ENCODE measurements at places on chromosomes 12 and 14.
A peak's percentile ranks its signal among the peaks of the same experiment; 100 is the strongest.

GRCh38 chr12:77060883-77061240 is 4.5 kb downstream of the E2F7 start:
- DNase-seq = no peak

- DNase-seq = peak; percentile 18
Measured at GRCh38 chr14:71362282-71362681, 455.0 kb downstream of the PCNX1 start.

- peak; percentile 24 for DNase-seq
Measured at GRCh38 chr12:88052686-88053085, 23.5 kb upstream of the C12orf50 start.

GRCh38 chr12:828726-829395 is 76.5 kb downstream of the WNK1 start:
- DNase-seq = no peak

DNA sequence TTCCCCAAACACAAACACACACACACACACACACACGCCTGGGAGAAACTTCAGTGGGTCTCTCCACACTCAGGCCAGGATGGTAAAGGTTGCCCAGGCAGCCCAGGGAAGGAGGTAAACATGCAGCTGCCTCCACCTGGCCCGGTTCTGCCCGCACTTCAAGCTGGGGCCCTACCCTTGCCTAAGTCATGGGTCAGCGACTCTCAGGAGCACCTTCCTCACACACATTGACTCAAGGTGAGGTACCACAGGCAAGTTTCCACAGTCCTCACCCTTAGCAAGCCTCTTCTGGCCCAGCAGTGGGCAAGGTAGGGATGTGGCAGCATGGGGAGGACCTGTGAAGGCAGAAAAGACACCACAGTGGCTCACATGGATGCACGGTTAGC is 14.1 kb upstream of the FAIM2 start:
- DNase-seq = no peak

- DNase-seq = no peak
Measured at GRCh38 chr14:38342803-38343202, 86.9 kb upstream of the CLEC14A start.

DNA sequence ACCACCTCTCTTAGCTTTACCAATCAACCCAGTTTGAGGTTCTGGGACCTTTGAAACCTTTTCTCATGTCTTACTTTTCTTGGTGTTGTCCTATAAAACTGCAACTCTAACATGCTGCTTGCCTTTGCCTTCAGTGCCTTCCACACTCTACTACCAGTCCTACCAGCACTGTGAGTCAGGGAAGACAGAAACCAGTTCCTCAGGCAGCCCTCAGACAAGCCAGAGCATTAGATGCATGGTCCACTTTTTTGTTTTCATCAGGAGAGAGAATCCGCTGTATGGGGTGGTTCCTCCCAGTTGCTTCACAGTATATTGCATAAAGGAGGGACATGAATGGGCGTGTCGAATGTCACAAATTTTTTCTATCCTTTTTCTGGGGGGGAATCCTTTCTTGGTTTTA is 17.3 kb upstream of the KLRB1 start:
- DNase-seq = no peak

GRCh38 chr14:67620217-67620785 is 581 bp downstream of the ARG2 start:
- no peak for DNase-seq

DNA sequence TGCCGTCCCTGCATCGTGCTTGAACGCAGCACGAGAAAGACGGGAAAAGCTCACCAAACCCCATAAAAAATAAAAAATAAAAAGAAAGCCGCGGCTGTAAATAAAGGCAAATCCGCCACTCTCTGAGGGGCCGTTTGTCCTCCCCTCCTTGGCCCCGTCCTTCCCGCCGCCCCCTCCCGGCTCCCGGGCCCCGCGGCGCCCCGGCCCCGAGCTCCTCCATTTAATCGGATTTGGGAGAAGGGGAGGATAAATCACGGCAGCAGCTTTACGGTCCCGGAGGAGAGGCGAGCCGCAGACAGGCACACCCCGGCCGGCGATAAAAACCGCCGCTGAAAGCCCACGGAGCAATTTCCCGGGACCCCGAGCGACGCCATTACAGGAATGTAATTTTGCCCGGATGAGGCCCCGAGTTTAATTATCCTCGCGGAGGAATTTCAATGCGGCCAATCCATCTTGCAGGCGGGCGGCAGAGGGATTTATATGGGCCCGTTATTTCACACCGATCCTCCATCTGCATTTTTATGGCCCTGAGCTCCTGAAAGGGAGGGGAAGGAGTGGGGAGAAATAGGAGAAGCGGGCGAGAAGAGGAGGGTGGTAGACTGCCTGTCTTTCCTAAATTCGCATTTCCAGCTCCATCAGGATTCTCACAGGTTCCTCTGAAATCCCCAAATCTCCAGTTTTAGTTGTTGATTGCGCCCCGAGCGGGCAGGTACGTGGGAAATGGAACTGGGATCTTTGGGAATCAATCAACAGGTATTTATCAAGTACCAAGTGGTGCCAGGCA is 1.3 kb upstream of the ATP5MC2 start:
- DNase-seq = no peak

- no peak for DNase-seq
Measured at GRCh38 chr12:124423761-124424515, 129.0 kb downstream of the RFLNA start.

- no peak for DNase-seq
Measured at GRCh38 chr12:1063852-1064251, 72.8 kb downstream of the ERC1 start.

GRCh38 chr14:102201353-102201738 is 61.6 kb downstream of the WDR20 start:
- DNase-seq = peak; percentile 50

DNA sequence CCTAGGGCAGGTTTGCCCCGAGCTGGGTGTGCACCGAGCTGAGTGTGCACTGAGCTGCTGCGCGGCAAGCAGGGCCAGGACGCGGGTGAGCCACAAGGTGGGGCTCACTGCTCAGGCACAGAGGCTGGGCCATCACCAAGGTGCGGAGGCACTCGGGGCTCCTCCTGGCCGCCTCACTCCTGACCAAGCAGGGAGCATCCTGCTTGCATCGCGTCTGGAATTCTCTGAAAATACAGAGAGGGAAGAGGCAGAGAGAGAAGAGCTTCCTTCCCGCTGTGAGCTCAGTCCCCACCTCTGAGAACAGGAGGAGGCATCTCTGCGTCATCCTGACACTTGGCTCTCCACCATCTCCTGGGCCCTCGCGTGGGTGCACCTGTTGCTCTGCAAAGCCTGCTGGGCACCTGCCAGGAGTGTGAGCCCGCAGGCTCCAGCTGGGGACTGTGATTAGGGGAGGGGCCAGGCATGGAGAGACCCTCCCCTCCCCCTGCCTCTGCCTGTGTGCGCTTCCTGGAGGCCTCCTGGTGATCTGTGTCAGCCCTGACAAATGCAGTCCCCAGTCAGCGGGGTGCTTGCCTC is 116.3 kb downstream of the GLT1D1 start:
- DNase-seq = peak; percentile 59

GRCh38 chr12:74490390-74491064 is 47.1 kb upstream of the ATXN7L3B start:
- DNase-seq = no peak

DNA sequence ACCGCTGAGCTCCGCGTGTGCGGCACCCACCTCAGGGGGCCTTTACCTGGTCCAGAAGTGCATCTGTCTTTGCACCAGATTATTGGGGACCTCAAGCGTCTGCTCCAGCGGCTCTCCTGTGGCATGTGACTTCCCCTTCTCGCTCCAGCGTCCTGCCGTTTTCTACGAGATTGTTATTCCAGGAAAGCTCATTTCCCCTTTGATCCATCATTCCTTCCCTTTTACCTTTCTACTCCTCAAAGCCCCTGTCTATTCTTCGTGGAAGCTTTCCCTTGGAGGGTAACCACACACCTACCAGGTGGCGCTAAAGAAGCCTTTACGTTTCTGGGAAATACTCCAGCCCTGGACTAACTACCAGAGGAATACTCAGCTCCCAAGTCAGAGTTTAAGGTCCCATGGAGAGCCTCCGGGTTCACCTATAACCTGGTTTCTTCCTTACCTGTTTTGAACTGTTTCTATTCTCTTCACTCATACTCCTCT is 1.5 kb downstream of the FKBP4 start:
- no peak for DNase-seq

DNA sequence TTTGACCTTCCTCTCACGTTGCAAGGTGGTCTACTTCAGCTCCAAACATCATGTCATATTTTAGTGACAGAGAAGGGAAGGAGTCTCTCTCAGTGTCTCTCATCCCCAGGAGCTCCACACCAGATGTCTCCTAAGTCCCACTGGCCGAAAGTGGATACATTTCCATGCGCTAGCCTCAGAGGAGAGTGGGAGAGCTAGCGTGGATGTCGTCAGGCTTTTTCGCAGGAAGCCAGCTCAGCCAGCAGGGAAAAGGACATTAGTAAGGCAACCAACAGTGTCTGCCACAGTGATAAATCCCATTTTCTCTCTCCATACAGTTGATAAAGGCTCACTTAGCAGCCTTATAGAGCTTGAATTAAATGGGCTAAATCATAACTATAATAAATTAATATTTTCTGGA is 155.7 kb downstream of the PELI2 start:
- no peak for DNase-seq

DNA sequence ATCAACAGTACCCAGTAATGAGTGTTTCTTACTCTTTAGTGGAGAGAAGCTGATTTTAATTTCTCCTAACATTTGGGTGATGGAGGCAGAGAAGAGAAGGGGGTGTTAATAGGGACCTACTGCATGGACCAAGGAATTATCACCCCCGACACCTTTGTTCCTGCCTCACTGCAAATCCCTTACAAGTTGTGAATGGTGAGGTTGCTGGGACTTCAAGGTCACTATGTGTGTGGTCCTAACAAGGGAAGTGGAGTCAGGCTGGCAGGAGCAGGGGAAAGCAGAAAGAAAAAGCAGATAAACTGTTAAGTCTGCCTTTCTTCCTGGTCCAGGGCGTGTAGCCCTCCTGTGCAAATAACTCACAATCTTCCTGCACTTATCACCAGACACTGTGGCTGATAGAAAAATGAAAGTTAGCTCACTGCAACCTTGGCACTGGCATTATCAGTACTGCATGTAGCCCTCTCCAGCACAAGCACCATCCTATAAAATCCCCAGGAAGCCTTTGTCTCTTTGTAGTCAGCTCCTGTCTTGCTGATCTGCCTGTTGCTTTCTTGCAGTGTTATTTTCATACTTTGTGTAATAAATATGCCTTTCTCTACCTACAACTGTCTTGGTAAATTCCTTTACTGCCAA is 112.3 kb upstream of the DNM1L start:
- DNase-seq = no peak

GRCh38 chr12:123532019-123532418 is 1.5 kb downstream of the RILPL1 start:
- peak; percentile 32 for DNase-seq

- no peak for DNase-seq
Measured at GRCh38 chr14:63962906-63963305, 110.1 kb downstream of the SYNE2 start.

DNA sequence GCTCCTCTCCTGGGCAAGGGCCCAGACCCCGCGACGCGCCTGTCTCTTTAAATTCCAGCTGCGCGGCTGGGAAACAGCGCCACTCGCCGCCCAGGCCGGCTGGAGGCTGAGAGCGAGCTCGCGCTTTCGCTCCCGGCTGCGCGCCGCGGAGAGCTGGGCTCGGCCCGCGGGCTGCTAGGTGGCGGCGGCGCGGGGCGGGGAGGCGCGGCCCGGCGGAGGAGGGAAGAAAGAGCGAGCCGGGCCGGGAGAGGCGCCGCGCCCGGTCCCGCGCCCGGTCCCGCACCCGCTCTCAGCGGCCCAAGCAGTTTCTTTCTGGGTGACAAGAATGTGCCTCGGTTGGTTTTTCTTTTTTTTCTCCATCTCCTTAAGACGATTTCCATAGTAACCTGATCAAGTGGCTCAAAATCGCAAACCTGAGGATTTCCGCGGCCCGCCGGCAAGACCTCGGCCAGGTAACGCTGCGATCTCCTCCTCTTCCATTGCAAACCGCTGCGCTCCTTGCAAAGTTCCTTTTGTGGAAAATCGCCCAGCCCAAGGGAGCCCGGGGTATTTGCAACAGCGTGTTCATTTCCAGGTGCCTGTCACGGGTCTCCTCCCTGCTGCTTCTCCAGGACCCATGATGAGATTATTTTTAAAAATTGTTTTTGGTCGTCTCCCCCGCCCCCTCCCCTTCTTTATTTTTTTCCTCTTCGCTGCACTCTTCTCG is 259.5 kb upstream of the E2F7 start:
- DNase-seq = peak; percentile 59

GRCh38 chr14:34874386-34875030 is 652 bp downstream of the BAZ1A start:
- DNase-seq = peak; percentile 54

DNA sequence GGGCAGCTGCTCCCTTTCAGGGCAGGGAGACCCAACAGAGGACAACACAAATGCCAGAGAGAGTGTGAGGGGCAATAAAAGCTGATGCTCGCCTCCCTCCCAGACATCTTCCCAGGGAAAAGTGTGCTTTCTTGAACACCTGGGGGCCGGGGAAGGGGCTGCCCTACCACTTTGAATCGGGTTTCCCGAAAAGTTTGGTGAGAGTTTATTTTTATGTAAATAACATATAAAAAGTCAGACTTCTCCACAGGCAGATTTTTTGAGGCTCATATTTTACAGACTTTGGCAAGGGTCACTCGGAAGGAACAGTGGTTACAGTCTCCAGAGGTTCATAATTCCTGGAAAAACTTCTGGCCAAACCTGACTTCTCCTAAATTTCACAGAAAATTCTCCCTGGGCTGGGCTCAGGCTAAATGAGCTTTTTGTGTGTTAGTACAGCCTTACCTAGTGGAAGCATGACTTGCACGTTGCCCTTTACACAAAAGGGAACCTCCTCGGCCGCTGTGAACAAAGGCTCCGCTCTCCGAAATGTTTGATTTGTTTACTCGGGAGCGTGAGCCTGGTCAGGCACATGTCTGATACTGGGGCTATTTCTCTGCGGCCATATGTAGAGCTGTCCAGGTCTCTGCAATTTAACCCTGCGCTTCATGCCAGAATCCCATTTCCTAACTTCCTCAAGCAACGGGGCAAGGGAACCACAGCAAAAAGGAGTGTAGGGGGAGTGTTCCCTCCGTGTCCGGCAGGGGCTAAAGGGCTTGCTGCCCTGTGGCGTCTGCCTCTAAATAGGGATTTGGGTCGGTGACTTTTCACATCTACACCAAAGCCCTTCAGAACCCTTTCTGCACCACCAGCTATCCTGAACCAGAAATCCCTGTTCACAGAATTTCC is 3.4 kb downstream of the RTL1 start:
- DNase-seq = no peak

- no peak for DNase-seq
Measured at GRCh38 chr12:85558684-85559083, 277.5 kb downstream of the RASSF9 start.

DNA sequence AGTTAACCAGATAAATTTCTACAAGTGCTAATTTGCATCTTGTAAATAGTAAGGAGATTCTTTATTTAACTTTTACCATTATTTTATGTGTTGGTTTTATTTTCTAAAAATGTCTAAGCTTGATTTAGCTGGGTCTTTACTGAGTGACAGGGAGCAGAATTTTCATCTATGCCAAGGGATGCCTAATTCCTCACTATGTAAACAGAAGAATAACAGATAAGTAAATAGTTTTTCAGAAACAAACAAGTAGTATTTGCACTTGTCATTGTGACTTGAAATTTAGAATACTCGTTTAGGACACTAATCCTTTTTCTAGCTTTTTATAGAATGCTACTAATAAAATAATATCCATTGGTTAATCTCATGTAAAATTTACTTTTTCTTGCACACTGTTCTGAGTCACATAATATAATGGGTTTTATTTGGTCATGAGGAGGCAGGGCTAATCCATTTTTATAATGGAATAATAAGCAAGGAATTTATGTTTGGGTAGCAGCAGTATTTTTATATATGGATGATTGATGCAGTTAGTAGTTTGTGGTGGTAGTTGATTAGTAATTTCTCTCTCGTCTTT is 746.5 kb downstream of the SLC6A15 start:
- no peak for DNase-seq
